ENCODE measurements at places on chromosomes 1 and 21.
A peak's percentile ranks its signal among the peaks of the same experiment; 100 is the strongest.

DNA sequence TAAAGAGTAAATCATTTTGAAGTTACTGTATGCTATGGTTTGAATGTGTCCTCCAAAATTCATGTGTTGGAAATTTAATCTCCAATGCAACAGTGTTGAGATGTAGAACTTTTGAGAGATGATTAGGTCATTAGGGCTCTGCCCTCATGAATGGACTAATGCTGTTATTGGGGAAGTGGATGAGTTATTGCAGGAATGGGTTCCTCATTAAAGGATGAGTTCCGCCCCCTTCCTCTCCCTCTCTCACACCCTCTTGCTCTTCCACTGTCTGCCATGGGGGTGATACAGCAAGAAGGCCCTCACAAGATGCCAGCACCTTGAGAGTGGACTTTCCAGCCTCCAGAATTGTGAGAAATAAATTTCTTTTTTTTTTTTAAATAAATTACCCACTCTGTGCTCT lies 97.6 kb downstream of the ATP1A1 start:
- H3K36me3 ChIP-seq = no peaks in the 10 kb centered on the region
- no peak overlapping the region for H3K27ac ChIP-seq
- H3K27me3 ChIP-seq = no peaks in the 10 kb centered on the region
- DNase-seq = no peak

DNA sequence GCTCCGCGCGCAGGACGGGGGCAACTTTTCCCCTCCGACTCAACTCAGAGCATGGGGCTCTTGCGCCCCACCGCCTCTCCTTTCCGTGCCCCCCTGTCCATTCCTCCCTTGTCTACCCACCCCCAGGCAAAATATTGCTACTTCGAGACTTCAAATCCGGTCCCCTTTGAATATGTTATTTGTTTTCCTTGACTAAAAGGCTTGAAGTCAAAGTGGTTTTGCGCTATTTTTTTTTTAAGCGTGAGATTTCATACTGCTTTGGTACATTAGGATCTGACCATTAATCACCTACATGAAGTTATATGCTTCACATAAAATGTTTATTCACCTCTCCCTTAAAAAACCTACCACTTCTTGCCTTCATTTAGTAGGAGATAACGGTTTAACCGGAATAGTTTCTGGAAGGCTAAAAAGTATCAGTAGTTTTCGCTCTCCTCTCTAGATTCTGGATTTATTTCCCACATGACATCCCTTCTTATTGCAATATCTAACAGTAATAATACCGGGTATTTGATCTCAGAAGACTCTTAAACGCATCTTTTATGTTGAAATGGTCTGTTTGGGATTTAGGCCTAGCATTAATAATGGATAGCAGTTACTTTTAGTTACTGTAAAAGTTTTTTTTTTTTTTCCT lies 1.6 kb downstream of the NFIA start:
- no peaks in the 10 kb centered on the region for H3K27me3 ChIP-seq
- H3K36me3 ChIP-seq = peaks cover 7% of the 10 kb centered on the region
- peak overlapping the region; percentile 97 for H3K27ac ChIP-seq

DNA sequence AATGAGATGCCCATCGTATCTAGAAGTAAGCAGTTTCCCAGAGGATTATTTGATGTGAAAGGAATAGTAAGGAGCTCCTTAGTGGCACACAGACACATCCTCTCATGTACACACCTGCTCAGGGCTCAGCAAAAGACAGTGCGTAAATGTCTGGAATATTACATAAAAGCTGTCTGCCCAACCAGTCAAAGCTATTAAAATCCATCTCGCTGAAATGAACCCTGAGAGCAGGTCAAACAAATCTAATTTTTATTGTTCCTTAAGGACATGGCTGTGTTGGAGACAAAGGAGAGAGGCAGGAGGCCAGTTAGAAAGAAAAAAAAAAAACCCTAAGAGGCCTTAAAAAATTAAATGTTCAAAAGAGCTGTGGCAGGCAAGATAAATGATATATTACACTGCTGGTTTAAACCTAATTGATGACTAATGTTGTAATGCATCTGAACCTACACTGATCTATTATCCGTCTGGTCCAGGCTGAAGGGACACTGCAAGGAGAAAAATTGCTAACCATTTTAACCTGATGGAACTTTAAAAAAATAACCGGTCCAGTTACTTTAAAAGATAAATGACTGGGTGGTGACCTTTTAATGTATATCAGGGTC lies 58.5 kb upstream of the FGGY start:
- H3K36me3 ChIP-seq = no peaks in the 10 kb centered on the region
- no peaks in the 10 kb centered on the region for H3K27me3 ChIP-seq
- DNase-seq = no peak

GRCh38 chr1:116386042-116386441 lies 13.0 kb downstream of the ATP1A1 start:
- DNase-seq = no peak
- H3K27ac ChIP-seq = no peak overlapping the region
- H3K4me1 ChIP-seq = peaks cover 24% of the 10 kb centered on the region
- H3K36me3 ChIP-seq = peaks cover 29% of the 10 kb centered on the region
- H3K27me3 ChIP-seq = no peaks in the 10 kb centered on the region
- H3K4me3 ChIP-seq = no peak overlapping the region

DNA sequence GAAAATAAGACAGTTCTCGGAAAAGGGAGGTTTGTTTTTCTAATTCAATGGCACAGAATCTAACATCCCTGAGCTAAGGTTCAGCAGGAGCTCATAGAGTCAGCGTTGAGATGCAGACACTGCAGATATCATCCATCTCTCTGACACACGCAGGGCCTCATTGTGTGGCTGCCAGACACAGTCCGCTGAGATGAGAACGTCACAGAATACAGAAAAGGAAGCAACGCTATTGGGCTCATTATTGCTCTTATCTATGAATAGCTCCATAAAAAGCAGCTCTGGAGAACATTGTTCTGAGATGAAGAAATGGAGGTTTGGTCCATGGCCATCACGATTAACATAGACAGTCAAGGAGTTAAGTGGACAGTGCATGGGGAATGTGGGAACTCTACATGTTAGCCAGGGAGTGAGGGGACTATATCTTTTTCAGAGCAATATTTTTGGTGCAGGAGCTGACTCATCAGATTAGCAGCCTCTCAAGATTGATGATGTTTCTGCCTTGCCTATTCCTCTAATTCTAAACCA lies 771.6 kb upstream of the CXADR start:
- H3K27ac ChIP-seq = no peak overlapping the region
- H3K36me3 ChIP-seq = no peaks in the 10 kb centered on the region
- no peak for DNase-seq
- no peaks in the 10 kb centered on the region for H3K27me3 ChIP-seq

GRCh38 chr1:37323486-37324377 lies 150.6 kb upstream of the ZC3H12A start:
- no peak for DNase-seq
- H3K4me3 ChIP-seq = no peak overlapping the region
- H3K36me3 ChIP-seq = no peaks in the 10 kb centered on the region
- no peaks in the 10 kb centered on the region for H3K27me3 ChIP-seq
- H3K27ac ChIP-seq = no peak overlapping the region

- H3K36me3 ChIP-seq = no peaks in the 10 kb centered on the region
- H3K4me3 ChIP-seq = no peak overlapping the region
- no peaks in the 10 kb centered on the region for H3K4me1 ChIP-seq
- no peaks in the 10 kb centered on the region for H3K27me3 ChIP-seq
- no peak for DNase-seq
These were observed 6.8 kb upstream of the DYNLT5 start for GRCh38 chr1:66745451-66745850.

GRCh38 chr1:25922971-25923552 lies 16.8 kb upstream of the STMN1 start:
- peak overlapping the region; percentile 49 for H3K4me3 ChIP-seq
- peak; percentile 41 for DNase-seq
- no peak overlapping the region for H3K27ac ChIP-seq
- no peaks in the 10 kb centered on the region for H3K27me3 ChIP-seq
- H3K36me3 ChIP-seq = no peaks in the 10 kb centered on the region
- H3K4me1 ChIP-seq = peaks cover 16% of the 10 kb centered on the region

DNA sequence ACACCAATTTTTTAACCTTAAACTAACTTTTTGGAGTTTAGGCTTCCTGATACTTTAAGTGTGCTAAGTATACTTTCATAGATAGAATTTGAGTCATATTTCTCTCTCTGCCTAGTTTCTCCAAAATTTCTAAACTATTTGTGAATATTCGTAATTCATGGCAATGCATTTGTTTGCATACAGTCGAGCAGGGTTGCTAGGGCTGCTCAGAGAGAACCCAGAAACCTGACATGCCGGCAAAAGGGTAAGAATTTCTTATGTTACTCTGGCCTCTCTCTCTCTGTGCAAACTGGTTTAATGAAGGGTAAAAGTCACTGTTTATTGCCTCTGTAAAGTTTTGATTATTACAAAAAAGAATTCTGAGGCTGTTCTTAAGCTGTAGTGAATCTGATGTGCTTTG lies 25.1 kb upstream of the SLC9A1 start:
- H3K4me3 ChIP-seq = no peak overlapping the region
- no peak overlapping the region for H3K27ac ChIP-seq
- H3K4me1 ChIP-seq = no peaks in the 10 kb centered on the region
- no peaks in the 10 kb centered on the region for H3K27me3 ChIP-seq
- no peak for DNase-seq

DNA sequence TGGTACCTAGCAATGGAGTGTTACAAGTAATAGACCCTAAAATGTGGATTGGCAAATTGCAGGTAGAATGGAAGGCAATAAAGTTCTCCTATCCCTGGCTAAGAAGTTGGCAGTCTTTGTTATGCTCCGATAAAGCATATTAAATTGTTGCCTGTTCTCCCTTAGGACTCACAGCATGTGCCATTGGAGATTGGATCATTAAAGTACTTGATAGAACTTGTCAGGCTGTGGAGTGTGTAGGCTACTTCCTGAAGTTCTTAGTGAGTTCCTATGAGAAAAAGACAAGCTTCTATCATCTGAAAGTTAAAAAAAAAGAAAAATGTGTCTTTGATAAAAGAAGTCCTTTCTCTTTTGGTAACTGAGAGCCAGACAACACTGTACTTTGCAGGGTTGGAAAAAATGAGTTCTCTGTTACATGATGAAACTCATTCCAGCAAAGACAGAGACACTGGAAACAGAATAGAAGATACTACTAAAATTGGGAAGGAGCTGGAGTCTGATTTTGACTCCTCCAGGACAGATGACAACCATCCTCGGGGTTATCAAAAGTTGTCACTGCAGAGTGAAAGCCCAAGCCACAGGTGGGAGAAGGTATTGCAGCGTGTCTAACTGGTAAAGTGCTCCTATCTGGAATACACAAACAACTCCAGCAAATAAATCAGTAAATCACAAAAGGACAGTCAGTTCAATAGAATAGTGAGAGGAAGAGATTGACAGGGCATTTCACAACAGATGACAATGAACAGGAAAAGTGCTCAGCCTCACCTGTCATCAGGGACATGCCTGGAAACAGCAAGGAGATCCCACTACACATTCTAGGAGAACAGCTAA lies 87.5 kb upstream of the WDR26 start:
- H3K27ac ChIP-seq = no peak overlapping the region
- no peaks in the 10 kb centered on the region for H3K4me1 ChIP-seq
- no peak for DNase-seq
- no peak overlapping the region for H3K4me3 ChIP-seq

- no peaks in the 10 kb centered on the region for H3K27me3 ChIP-seq
- no peaks in the 10 kb centered on the region for H3K4me1 ChIP-seq
These were observed 157.9 kb downstream of the CASZ1 start for GRCh38 chr1:10638559-10639005.

DNA sequence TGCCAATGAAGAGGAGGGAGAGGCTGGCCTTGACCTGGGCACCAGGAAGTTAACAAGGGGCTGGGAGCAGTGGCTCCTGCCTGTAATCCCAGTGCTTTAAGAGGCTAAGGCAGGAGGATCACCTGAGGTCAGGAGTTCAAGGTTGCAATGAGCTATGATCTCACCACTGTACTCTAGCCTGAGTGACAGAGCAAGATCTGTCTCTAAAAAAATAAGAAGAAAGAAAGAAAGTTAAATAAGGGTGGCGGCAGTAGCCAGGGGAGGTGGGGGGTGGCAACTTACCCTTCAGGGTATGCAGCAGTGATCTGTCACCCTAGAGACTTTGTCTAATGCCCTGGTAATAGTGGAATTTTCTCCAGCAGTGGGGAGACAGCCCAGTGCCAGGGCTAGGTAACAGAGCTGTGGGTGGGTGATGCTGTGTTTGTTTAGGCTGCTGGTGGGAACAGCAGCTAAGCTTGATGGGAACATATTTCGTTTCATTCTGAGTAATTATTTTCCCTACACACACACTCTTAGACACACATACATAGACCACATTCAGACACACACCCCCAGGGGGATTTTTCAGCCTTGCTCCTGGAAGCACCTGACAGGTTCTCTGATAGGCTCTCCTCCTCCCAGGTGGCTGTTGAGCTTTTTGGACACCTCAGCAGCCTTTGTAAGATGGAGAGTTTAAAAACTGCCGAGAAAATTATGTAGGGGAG lies 11.3 kb upstream of the SYT6 start:
- H3K36me3 ChIP-seq = no peaks in the 10 kb centered on the region
- no peak for DNase-seq
- no peak overlapping the region for H3K27ac ChIP-seq
- H3K4me3 ChIP-seq = no peak overlapping the region

DNA sequence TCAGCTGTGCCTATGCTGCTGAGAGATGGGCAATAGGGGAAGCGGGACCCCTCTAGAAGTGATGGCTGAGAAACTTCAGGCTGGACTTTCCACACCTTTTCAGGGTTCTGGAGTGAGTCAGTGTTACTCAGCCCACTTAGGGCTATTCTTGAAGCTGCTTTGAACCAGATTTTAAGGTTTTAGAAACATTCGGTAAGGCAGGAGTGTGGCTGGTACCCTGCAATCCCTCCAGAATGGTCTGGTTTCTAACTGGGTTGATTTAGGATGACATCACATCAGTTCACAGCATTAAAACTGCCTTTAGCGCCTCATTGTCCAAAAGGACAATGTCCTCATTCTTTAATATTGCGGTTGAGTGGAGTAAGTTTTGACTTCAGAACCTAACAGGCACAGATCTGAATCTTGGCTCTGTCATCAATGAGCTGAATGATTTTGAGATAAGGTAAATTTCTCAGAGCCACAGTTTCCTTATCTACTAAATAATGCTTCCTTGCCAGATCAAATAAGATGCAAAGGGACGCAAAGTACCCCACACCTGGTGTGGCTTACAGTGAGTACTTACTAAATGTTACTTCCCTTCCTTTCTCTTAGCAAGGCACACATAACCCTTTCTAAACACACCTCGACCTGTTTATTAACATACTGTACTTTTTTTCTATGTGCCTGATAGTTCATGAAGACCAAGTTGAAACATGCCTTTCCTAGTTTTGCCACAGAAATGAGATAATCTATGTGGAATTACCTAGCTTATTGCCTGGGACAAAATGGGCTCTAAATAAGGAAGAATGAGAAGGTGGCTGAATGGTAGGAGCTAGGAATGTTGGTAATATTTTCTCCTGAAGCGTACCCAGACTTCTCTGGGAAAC lies 209.8 kb downstream of the ROR1 start:
- H3K27me3 ChIP-seq = no peaks in the 10 kb centered on the region
- no peaks in the 10 kb centered on the region for H3K36me3 ChIP-seq
- no peak for DNase-seq
- H3K4me3 ChIP-seq = no peak overlapping the region
- H3K4me1 ChIP-seq = no peaks in the 10 kb centered on the region
- no peak overlapping the region for H3K27ac ChIP-seq

Measured in liver (tissue), 10 donors.